Stimulated activated CD4-positive, alpha-beta T cell treated with anti-CD3 and anti-CD28 coated beads, Interleukin-15, amount 100 ng/mL, for 24 hours (primary cell): ENCODE measurements at places on chromosomes 4 and X.

DNA sequence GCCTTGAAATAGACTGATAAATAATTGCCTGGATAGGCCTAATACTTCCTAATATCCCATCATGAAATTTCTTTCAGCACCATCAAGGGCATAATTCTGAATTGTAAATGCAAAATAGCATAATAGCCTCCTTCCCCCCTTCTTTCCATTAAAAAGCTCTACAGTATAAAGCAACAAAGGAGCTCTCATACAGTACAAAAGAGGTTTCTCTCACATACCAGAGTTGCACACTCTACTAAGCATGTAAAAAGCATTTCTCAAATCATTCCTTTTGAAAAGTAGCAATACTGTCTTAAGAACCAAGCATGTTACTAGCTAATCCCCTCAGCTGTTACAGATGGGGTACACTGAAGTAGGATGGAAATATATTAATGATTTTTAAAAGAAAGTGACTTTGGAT, 509.0 kb downstream of the KLHL13 start:
- DNase-seq: no peak

DNA sequence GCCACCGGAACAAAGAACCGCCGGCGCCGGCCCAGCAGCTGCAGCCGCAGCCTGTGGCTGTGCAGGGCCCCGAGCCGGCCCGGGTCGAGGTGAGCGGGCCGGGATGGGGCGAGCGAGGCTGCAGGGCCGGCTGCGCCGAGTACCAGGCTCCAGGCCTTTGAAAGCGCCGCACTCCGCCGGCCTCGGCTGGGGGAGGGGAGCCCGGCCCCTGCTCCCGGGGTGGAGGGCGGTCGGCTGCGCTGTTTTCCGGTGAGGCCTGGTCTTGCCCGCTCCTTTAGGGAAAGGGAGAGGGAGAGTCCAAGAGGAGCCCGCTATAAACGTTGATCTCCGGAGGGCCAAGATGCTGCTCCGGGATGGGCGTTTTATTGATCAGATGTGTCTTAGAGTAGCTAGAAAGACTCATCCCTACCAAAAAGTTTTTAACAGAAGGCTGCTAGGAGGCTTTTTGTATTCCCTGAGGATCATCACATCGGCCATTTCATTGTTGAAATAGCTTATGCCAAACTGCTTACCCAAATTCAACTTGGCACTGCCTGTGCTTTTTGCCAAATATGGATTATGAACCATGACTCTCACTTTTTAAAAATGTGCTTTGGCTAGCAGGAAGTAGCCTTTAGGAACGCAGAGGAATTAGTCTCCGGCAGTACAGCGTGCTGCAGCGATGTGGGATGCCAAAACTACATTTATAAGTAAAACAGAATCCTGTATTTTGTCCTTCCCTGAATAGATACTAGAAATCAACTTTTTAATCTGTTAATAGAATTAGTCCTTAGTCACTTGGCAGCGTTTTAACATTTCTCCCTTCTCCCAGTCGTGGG, 760 bp downstream of the TMEM165 start:
- peak; percentile 57 for DNase-seq

GRCh38 chrX:151977923-151978322, 3.4 kb upstream of the GABRE start:
- no peak for DNase-seq

DNA sequence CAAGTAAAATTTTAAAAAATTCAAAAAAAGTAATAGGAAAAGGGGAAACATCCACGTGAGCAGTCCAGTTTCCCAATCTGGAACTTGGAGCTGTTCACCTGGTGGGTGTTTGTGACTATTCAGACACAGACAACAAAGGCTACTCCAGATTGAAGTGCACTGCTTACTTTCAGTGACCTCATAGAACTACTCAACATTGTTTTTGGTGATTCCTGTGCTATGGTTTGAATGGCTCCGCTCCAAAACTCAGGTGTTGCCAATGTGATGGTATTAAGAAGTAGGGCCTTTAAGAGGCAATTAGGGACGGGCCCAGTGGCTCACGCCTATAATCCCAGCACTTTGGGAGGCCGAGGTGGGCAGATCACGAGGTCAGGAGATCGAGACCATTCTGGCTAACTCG, 22.1 kb downstream of the SH3RF1 start:
- no peak for DNase-seq

GRCh38 chr4:133146574-133147241, 2.4 kb upstream of the PCDH10 start:
- DNase-seq: peak; percentile 23

DNA sequence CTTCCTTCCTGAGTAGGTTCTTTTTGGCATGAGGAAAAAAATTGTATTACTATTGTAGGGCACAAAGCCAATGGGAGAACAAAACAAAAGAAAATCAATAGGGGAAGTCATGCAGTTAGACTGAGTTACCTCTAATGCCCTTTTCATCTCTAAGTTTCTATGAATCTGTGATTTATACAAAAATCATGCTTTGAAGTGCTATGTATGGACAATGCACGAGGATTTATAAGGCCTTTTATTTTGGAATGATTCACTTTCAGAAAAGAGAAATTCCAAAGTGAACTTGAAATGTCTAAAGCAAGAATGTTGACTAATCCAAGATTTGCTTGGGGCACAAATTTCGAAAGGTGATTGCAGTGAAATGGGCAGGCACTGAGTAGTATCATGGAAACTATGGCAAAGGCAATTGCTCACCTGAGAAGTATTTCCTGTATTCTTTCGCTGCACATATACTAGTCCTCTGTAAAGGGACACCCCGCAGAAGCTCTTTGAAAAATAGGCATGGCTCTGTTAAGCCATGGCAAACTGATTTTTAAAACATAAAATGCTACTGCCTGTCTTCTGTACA, 52.8 kb downstream of the ADGRG4 start:
- no peak for DNase-seq

DNA sequence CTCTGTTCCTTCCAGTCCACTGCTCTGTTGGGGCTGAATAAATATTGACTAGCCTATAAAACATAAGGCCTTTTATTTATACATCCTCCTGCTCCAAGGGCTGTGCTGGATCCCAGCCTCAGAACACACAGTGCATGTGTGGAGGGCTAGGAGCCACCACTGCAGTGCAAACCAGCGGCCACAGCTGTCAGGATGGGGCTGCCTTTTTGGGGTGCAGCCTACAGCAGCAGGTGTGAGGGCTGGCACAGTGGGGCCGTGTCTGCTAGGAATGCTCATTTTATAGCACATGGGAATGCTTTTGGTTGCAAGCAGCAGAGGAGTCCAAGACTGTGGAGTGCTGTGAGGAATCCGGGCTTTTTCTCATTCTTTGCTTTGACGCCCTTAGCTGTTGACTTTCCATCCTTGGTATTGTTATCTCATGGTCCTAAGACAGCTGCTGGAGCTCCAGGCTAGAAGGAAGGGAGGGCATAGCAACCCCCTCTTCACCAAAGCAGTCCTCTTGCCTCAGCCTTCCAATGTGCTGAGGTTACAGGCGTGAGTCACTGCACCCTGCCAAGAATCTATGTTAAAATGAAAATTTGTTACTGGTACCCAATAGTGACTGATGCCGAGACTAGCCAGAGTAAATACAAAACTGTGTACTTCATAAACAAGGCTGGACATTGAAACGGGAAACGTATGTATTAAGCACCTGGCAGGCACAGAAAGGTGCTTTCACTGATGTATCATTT, 334.3 kb upstream of the GATB start:
- no peak for DNase-seq

- no peak for DNase-seq
Measured at GRCh38 chr4:99664716-99665115, 7.1 kb upstream of the C4orf54 start.

- DNase-seq: no peak
Measured at GRCh38 chrX:17086317-17086716, 139.9 kb downstream of the REPS2 start.

GRCh38 chrX:131746491-131746968, 202.7 kb downstream of the OR13H1 start:
- DNase-seq: no peak

GRCh38 chr4:137559801-137560200, 27.5 kb upstream of the PCDH18 start:
- DNase-seq: no peak

DNA sequence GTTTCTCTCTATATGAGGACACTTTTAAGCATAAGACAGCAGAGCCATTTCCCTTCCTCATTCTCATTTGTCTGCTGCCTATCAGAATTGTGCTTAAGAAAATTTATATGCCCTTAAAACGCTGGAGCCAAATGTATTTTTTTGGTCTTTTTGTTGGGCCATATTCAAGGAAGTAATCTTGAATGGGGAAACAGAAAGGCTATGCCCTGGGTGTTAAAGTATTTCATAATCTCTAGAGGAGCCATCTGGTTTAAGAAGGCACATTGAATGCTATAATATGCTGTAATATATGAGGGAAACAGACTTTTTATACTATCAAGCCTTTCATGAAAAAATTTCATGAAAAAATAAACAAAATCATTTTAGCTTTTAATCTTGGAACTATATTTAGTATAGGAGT, 4.3 kb downstream of the DMD start:
- DNase-seq: no peak

DNA sequence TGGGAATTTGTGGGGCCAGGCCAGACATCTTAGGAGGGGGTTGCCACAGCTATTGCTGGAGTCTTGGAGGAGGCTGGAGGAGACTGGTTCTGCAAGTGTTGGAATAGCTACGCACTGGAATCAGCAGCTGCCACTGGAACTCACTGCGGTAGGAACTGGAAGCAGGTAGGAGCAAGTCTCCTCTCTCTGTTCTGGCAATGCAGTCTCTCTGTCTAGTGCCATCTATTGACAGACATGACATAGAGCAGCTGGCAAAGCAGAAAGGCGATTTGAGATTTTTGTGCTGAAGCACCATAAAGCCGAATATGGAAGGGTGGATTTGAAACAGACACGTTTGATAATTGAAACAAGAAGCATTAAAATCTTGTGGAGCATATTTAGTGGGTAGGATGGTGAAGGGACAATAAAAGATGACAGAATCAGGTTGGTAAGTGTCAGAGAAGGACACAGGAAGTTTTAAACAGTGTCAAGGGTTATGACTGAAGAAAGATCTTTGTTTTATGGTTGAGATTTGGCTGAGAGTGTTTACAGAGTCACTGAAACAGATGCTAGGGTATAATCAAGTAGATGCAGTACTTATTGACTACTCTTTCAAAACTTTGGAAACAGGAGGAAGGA, 23.5 kb upstream of the SYNPO2 start:
- peak; percentile 12 for DNase-seq

DNA sequence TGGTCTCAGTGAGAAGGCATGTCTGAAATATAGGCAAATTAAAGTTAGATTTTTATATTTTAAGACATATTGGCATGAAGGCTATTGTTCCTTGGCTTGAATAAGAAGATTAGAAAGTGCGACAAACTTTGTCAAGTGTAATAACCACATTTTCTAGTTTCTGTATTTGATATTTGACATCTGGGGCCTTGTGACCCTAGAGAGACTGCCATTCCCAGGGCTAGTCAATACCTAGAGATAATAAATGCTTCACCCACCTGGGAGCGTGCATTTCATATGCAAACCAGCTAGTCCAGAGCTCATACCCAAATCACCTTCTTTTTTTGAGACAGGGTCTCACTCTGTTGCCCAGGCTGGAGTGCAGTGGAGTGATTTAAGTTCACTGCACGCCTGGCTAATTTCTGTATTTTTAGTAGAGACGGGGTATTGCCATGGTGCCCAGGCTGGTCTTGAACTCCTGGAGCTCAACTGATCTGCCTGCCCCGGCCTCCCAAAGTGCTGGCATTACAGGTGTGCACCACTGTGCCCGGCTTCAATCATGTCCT, 62.6 kb downstream of the COQ2 start:
- no peak for DNase-seq

DNA sequence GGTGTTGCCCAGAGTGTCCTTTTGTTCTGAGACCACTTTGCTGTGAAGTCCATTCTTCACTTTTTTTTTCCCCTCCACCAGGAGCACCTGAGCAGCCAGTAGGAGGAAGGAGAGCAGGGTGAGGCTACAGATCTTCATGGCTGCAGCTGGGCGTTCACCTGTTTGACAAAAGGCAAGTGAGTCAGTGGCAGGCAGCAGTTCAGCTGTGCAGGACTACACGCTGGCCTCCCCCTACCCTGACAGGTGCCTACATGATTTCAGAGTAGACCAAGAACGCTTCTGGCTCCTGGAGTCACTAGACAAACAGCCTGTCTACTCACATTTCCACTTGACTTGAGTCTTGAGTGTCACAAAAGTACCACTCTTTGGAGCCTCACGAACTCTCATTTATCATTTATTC, 2.0 kb downstream of the FGFBP1 start:
- DNase-seq: no peak

GRCh38 chr4:6826781-6827508, 44.4 kb downstream of the KIAA0232 start:
- DNase-seq: no peak

- DNase-seq: no peak
Measured at GRCh38 chrX:117532339-117532738, 584.3 kb downstream of the KLHL13 start.

DNA sequence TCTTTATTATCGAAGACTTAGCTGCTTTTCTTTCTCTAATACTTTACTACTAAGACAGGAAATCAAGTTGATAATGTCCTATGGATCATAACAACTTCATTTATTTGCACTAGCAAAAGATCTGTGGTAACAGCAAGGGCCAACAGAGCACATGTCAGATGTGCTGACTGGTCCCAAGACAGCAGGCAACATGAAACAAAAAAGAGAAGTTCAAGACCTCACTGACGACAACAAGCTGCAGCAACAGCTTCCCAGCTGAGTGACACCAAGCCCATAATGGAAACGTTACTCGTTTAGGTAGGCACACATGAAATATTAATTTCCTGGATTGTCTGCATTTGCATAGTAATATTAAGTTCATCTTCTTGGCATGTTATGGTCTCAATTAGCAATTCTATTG, 126.9 kb downstream of the UNC5C start:
- no peak for DNase-seq

DNA sequence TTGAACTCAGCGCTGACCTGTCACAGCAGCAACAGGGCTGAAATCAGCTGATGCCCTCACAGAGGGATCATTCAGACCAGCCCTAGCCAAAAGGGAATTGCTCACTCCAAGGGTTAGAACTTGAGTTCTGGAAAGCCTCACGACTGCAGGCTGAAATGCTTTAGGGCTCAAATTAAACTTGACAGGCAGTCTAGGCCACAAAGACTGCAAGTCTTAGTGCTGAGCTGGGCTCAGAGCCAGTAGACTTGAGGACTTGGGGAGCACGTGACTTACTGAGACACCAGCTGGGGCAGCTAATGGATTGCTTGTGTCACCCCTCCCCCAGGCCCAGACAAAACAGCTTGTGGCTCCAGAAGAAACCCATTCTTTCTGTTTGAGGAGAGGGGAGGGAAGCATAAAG, 119.0 kb upstream of the SLC6A14 start:
- DNase-seq: no peak

- DNase-seq: no peak
Measured at GRCh38 chr4:183924362-183925044, 19.4 kb downstream of the STOX2 start.

GRCh38 chr4:83855044-83855443, 319.1 kb downstream of the GPAT3 start:
- DNase-seq: no peak
